CD14-positive monocyte (primary cell): ENCODE measurements at places on chromosomes 1 and 21.

DNA sequence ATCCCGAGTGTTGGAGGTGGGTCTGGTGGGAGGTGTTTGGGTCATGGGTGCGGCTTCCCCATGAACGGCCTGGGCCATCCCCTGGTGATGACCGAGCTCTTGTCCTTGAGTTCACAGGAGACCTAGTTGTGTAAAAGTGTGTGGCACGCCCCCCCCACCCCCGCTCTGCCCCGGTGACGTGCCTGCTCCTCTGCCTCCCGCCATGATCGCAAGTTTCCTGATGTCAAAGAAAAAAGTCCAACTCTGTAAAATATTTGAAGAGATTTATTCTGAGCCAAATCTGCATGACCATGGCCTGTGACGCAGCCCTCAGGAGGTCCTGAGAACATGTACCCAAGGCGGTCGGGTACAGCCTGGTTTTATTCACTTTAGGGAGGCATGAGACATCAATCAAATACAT is 125.1 kb upstream of the COL6A1 start:
- DNase-seq: no peak

GRCh38 chr1:1543706-1544099 is 3.3 kb upstream of the TMEM240 start:
- peak; percentile 9 for DNase-seq

- DNase-seq: no peak
Observed at GRCh38 chr1:228081578-228082213, 812 bp upstream of the ARF1 start.

DNA sequence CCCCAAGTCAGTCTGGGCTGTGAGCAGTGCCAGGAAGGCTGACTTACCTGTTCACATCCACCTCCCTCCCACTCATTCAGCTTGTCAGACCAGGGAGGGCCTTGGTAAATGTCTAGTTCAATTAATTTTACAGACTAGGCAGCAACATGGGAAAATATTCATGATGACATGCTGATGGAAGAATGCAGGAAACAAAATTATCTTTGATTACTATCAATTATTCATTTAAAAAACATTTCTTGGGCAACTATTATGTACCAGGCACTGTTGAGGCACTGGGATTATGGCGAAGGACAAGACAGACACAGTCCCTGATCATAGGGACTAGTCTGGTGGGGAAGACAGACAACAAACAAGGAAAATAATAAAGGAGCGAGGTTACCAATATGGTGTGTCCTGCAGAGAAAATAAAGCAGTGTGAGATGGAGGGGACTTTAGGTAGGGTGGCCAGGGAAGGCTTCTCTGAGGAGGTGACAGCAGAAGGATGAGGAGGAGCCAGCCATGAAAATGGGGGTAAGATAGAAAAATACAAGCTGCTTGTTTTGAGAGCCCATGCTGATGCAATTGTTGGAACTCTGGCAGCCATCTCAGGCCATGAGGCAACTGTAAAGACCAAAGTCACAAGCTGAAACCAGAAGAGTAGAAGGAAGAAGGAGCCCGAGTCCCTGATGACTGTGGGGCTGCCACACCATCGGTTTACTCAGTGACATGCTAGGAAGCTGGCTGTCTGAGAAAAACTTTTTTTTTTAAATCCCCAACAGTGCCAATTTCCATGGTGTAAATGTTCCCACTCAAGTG is 14.0 kb downstream of the TRIM62 start:
- DNase-seq: no peak

DNA sequence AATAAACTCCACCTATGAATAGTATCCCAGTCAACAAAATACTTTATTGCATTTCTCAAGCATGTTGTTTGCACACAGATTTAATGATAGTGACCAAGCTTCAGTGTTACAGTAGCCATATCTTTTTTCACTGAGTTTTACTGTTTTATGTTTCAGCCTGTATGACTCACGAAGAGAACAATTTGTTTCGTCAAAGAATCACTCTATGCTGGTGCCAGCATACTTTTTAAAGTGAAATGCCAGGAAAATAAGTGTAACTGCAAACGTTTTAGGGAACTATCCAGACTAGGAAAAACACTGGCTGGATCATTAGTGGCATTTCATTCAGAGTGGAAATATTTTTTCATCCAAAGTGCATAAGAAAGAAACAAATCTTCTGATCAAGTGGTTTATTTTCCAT is 210.8 kb downstream of the COL11A1 start:
- no peak for DNase-seq

- DNase-seq: no peak
Observed at GRCh38 chr21:39005502-39005787, 177.8 kb downstream of the PSMG1 start.

- no peak for DNase-seq
Observed at GRCh38 chr21:41548781-41549180, 40.8 kb upstream of the TMPRSS2 start.
